ENCODE measurements at places on chromosomes 16 and 17.

GRCh38 chr17:67438667-67439066 lies 61.6 kb downstream of the PITPNC1 start:
- DNase-seq: no peak

DNA sequence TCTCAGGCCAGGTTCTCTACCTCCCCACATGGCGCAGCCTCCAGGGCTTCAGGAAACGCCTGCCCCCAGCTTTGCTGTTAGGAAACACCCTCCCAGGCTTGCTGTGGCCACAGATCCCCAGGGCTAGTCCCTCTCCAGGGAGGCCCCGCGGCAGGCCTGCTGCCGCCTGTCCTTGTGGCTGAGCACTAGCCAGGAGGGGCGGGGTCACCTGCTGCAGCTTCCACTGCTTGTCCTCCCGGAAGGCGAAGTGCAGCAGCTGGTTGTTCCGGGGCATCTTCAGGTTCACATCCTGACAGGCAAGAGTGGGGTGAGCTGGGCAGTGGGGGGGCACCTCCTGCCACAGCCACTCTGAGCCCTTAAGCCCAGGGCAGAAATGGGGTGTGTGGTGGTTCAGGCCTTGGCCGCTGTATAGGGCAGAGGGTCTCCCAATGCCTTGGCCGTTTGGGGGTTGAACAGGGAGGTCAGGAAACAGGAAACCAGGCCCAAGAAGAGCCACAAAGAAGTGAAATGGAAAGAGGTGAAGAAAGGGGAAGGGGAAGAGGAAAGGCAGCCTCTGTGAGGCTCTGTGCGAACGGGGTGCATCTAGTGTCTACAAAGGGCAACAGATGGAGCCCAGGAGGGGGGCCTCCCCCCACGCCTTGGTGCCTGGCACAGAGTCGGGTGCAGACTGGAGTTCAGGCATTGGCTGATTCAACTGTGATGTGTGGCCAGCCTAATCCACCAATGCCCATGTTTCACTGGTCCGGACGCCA lies 2.0 kb downstream of the ROGDI start:
- peak; percentile 85 for DNase-seq

- DNase-seq: no peak
These were observed 18.8 kb downstream of the CMIP start for GRCh38 chr16:81463296-81463890.

DNA sequence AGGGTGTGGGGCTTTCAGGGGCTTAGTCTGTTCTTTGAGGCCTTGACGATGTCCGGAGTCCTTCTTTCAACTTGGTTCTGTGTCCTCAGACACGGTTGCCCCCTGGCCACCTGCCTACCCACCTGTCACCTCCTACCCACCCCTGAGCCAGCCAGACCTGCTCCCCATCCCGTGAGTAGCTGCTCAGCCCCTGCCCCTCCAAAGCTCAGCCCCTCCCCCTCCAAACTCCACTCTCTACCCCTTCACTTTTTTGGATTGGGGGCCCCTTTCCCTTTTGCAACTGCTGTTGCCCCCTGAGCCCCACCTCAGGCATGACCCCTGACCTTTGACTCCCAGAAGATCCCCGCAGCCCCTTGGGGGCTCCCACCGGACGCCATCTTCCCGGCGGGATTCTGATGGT lies 1.2 kb downstream of the LAT start:
- DNase-seq: no peak

DNA sequence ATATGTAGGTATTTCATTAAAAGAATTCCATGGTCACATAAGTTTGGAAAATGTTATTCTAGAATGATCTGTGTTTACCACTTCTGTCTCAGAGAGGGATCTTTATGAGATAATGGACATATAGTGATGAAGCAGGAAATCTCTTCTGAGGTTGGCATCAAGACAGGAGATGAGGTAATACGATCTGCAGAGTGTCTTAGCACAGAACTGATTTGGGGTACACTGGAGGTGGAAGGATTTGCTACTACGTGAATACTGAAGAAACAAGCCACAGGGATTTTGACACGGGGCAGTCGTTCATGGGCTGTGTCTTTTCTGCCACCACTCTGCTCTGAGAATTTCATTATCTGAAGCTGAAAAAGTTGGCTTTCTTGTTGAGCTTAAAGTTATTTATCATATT lies 5.5 kb downstream of the CBFB start:
- DNase-seq: no peak

DNA sequence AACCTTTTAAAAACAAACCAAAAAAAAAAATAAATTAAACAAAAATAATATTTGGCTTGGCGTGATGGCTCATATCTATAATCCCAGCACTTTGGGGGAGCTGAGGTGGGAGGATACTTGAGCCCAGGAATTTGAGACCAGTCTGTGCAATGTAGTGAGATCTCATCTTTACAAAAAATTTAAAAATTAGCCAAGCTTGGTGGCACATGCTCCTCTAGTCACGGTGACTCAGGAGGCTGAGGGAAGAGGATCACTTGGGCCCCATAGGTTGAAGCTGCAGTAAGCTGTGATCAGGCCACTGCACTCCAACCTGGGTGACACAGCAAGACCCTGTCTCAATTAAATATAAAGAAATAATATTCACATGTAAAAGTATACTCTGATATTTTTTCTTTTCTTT lies 12.2 kb downstream of the GNGT2 start:
- DNase-seq: no peak
